Bone marrow (tissue), 2 donors: ENCODE measurements at places on chromosomes 4 and X.

DNA sequence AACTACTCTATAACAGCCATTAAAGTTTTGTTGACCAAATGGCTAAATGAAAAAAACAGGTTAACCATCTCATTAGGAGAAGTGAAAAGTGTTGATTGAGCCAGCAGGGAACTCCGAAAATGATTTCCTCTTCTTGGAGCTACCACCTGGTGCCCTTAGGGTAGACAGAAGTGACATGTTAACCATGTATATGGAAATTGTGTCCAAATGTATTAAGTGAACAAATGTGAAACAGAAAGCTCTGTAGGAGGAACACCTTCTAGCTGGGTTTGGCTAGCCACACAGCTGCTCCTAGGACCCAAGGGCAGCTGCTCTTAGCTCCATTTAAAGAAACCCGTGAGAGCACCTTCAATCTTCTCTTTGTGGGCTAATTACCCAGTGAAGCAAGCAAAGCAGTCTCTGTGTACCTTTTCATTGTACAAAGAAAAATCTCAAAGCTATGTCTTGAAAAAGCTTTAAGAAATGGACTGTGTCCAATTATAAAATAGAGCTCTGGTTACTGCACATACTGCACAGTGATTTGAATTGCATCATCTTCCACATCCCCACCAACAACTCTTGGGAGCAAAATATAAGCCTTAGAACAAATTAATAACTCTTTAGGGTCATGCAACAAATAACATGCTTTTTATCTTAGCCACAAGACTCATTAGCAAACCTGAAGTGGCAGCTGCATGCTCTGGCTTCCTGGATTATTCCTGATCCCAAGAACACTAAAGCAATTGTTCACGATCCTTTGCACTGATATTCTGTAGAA lies 59.2 kb upstream of the PARM1 start:
- DNase-seq = no peak

GRCh38 chr4:182348779-182349326 lies 105.7 kb downstream of the TENM3 start:
- no peak for DNase-seq

GRCh38 chr4:105426187-105426897 lies 47.5 kb downstream of the PPA2 start:
- no peak for DNase-seq

DNA sequence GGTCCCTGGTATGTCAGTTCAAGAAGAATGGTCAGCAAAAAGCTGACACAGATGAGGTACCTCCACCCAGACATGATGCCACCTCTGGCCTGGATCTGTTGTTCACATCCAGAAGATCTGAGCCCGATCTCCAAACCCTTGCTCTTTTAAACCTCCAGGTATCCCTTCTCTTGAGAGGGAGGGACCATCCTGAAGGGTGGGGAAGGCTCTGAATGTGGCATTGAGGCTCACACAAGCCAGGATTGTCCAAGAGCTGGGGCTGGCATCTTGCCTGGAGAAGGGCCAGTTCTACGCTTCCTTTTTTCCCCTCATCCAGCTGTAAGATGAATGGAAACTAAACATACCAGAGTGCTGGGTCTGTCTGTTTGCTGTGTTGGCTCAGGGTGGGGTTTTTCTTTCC lies at the start of gene ITIH6:
Gene ITIH6, minus strand, starts transcription at position 119 of the 400 bp plus-strand sequence. Its CDS starts 45 bp downstream, at position 74.
- no peak for DNase-seq

DNA sequence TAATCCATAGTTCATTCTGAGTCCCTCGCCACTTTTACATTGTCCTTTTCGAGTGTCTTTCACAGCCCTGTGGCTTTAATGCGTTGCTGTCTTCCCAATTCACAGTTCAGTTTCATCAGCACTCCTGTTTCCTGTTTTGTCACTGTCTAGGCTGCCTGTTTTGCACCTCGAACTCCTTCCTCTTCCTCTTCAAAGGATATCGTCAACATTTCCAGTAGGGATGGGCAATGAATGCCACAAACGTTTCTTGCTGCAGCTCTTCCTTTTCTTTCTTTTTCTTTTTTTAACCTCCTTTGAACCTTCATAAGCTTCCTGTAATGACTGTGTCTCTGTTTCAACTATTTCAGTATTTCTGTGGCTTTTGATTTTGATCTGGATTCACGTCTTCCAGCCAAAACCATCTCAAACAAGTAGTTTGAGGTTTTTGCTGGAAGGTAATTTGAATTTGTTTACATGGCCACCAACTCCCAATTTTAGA lies 105.4 kb downstream of the ANXA3 start:
- DNase-seq = peak; percentile 51

DNA sequence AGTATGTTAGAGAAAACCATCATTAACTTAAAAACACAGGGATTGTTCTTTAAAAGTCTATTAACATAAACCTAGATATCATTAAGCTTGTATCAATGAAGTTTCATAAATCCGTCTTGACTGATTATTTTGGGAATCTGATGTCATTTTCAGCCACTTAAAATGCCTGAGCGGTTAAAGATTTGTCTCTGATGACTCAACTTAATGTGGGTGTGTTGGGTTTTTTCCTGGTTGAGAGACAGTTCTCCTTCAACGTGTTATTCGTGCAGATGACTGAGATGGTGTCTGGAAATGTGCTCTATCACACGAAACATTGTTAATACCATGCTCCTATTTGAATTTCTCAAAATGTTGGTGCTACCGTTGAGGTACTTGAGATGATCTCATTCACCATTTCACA lies 227.3 kb upstream of the TENM3 start:
- no peak for DNase-seq

GRCh38 chr4:47704693-47705325 lies 133.1 kb downstream of the CORIN start:
- DNase-seq = no peak

- DNase-seq = no peak
Observed at GRCh38 chr4:183783991-183784553, 121.0 kb upstream of the STOX2 start.

DNA sequence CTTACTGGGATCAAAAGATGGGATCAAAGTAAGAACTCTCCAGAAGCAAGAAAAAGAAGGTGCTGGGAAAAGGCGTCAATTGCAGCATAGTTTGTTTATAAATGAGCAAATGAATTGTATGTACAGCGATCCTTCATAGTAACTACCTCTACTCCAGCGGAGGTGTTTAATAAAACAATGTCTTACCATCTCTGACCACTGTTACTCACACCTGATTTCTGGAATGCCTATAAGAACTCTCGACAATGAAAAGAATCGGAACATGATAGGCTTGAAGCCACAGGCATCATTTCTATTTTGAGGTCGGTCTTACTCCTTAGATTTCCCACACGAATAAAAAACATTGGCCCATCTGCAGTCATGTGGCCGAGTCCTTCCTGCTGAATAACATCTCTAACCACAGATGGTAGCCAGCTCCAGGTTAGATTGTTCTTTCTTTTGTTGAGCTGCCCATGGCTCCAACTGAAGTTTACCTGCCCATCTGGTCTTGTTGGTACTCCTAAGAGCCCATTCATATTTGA lies 67.6 kb downstream of the CLDN34 start:
- no peak for DNase-seq

GRCh38 chr4:168659741-168660465 lies 163.1 kb downstream of the PALLD start:
- DNase-seq = no peak

DNA sequence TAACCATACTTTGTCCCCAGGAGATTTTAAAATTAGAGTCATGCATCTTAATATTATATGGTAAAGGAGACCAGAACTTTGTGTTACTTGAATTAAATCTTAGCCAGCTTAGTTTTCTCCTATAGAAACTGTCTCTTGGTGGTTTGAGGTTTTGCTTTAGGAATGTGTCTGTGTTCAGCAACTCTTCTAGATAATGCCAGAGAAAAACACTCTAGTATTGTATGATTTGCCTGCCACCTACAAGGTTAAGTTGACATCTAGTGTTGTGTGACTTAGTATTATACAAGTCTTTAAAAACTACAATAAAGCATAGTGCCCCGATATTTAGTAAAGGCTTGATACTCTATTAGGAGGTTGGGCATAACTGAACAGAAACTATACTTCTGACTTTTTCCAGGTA lies 2.1 kb downstream of the UGT8 start:
- DNase-seq = no peak

DNA sequence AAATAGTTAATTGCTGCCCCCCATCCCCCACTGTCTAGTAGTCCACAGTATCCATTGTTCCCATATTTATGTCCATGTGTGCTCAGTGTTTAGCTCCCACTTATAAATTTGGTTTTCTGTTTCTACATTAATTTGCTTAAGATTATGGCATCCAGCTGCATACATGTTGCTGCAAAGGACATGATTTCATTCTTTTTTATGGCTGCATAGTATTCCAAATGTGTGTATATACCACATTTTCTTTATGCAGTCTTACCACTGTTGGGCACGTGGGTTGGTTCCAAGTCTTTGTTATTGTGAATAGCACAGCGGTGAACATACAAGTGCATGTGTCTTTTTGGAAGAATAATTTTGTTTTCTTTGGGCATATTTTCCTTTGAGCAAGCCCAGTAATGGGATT lies 113.0 kb upstream of the LNX1 start:
- no peak for DNase-seq

DNA sequence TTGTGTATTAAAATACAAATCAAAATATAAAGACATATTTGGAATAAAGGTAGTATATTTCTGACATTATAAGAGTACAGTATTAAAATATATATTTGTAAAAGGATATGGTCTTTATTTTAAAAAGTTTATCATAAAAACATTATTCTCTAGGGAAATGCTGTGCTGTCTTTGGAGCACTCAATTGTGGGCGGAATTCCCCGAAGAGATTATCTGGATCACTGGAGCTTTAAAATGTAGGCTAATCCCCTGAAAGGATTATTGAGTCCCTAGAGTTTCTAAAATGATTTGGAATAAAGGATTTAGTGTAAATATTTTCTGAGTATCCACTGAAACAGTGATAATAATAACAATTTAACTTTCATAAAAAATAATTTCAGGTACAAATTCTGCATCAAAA lies 1239.4 kb downstream of the TECRL start:
- DNase-seq = no peak

- no peak for DNase-seq
Observed at GRCh38 chr4:72857787-72858186, 211.7 kb downstream of the COX18 start.

DNA sequence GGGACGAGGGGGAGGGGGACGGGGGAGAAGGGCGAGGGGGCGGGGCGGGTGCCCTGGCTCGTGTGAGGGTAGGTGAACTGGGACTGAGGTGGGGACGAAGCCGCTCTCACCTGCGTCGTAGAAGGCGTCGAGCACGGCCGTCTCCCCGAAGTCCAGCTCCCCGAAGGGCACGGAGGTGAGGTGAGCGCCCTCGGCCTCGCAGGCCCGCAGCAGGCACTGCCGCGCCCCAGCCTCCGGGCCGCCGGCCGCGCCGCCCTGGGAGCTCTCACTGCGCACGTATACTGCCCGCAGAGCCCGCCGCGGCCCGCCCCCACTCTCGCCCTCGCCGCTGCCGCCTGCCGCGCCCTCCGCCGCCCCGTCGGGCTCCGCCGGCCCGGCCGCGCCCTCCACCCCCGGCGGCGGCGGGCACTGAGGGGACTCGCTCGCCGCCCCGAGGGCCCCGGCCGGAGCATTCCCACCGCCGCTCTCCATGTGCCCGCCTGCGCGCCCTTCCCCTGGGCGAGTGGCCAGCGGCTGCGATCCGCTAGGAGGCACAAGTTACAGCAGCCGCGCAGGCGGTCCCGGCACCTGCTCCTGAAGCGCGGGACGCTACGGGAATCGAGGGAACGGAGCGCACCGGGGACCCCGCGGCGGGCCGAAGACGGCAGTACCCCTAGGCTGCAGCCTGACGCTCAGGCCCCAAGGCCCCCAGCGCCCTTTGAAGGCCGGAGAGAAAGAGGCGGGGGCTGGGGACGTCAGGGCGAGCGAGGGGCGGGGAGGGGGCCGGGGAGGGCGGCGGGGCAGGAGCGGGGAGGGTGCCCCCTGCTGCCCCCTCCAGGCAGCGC lies at the start of gene MAP3K15:
Gene MAP3K15, minus strand, starts transcription at position 718 of the 824 bp plus-strand sequence. Its CDS starts 247 bp downstream, at position 471.
- DNase-seq = peak; percentile 6

DNA sequence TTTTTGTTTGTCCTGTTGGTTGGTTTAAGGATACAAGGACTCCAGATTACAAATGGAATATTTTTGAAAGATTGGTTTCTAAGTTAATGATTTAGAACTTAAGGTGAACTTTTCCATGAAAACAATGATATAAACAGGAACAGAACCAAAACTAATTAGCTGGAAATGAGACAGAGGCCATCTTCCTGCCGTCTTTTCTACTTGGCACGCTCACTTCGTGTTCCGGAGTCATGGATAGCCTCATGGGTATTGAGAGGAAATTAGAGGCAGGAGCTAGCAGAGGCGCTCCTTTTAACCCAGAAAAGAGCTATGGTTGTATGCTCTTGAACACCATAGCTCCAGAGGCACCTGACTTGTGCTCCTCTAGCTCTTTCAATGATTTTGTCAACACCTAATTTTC lies 2.4 kb downstream of the FAM241A start:
- no peak for DNase-seq

- DNase-seq = no peak
Observed at GRCh38 chr4:76108467-76109181, 34.1 kb downstream of the ART3 start.

- DNase-seq = no peak
Observed at GRCh38 chr4:183348136-183348535, 25.9 kb upstream of the CLDN24 start.
